Cerebellum (tissue), 4 donors: ENCODE measurements at places on chromosomes 6 and 20. TPM values are rescaled to one million over a fixed set of nuclear protein-coding genes. Genes with fewer than 3 reads are reported as not detected.
A peak's percentile ranks its signal among the peaks of the same experiment; 100 is the strongest.

The SAMD5 gene
- 15.5 TPM for total RNA-seq

The CST4 gene
- not detected for total RNA-seq

DNA sequence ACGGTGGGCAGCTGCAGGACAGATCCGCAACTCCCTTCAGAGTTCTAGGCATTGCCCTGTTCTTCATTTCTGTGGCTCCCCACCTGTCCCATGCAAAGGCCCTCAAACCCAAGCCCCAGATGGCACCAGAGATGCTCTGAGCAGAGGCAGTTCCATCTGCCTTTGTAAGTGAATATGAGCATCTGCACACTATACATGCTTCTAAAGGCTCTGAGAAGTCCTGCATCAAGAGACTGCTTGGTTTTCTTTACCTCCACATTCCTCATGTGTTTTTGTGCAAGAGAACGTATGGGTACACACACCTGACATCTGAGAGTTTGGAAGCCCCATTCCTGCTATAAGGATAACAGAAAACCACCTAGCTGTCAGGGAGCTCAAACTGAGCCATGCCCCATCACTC, 14.4 kb upstream of the CST7 start:
- no peak for DNase-seq

DNA sequence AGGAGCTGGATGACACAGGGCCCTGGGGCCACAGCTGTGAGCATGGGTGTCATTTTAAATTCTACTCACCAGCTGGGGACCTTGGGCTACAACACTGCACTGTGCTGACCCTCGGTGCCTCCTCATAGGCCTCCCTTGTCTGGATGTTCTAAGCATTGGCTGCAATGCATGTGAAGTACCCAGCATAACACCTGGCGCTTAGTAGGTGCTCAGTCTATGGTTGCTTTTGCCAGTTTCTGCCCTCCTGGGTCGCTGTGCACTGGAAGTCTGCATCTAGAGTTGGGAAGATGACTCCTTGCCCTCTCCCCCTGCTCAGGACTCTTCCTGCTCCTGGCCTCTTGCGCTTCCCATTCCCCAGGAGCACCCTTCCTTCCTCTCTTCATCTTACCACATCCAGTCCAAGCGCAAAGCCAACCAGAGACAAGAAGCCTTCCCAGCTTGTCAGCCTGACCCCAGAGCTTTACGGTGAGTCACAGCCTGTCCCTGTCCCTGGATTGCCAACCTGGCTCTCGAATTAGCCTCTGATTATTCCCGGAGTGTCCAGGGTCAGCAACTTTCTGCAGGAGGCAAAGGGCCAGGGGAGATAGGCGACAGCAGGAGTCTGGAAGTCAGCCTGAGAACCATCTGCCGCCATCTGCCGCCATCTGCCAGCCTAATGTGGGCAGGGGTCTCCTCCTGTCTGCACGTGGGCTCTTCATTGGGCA, 8.8 kb downstream of the SLC13A3 start:
- no peak for DNase-seq

GRCh38 chr20:39259010-39259803, 297.1 kb downstream of the DHX35 start:
- no peak for DNase-seq

DNA sequence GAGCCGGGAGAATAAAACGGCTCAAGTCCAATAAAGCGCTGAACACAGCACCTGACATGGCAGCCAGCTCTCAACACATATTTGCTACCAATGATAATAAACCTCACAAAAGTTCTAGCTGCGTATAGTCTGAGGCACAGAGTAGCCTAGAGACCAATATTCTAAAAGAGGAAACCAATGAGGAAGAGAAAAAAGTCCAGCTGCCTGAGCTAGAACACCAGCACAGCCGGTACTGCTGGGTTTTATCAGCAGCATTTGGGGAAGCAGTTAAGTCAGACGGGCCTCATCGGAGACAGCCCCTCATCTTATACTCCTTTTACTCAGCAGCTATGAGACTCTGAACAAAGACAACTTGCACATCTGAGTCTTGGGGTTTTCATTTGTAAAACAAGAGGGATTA, 2.4 kb upstream of the RTF2 start:
- no peak for DNase-seq

The MYL9 gene
- total RNA-seq = 0.36 TPM

- DNase-seq = no peak
Observed at GRCh38 chr20:62946918-62947317, 5.6 kb upstream of the SLC17A9 start.

DNA sequence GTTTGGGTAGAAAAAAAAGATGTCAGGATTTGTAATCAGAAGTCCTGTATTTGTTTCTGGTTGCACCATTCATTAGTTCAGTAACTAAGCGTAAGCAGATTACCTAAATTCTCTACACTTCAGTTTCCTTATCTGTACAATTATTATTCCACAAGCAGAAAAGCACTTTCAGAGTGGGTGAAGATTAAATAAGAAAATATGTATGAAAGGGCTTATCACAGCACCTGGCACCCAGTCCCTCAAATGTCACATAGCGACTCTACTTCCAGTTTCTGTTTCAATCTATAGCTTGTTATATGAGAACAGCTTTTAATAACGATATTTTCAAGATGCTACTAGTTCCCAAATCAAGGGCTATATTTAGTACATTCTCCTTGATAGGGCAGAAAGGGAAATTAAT, 31.4 kb downstream of the RGS17 start:
- no peak for DNase-seq

DNA sequence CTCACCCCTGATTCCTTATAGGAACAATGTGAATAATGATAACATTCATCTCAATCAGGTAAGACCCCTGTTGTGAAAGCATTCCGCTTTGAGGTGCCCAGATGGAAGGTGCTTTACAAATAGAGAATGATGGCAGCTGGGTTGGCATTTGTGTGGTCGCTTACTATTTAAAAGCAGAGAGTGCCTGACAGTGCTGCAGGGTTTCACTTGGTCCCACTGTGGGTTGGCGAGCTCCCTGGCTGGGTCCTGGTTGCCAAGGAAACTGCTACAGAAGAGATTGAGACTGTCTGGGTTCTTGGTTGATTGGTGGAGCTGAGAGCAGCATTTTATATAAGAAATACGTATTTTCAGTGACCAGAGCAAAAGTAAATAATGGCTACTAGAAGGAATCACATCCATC, 207.2 kb upstream of the KCNQ5 start:
- DNase-seq = peak; percentile 10

- DNase-seq = no peak
Observed at GRCh38 chr6:15901141-15902115, 227.5 kb upstream of the MYLIP start.

The ADAM33 gene
- 6.3 TPM for total RNA-seq

GRCh38 chr6:134097114-134097707, 44.8 kb upstream of the SLC2A12 start:
- DNase-seq = peak; percentile 74

DNA sequence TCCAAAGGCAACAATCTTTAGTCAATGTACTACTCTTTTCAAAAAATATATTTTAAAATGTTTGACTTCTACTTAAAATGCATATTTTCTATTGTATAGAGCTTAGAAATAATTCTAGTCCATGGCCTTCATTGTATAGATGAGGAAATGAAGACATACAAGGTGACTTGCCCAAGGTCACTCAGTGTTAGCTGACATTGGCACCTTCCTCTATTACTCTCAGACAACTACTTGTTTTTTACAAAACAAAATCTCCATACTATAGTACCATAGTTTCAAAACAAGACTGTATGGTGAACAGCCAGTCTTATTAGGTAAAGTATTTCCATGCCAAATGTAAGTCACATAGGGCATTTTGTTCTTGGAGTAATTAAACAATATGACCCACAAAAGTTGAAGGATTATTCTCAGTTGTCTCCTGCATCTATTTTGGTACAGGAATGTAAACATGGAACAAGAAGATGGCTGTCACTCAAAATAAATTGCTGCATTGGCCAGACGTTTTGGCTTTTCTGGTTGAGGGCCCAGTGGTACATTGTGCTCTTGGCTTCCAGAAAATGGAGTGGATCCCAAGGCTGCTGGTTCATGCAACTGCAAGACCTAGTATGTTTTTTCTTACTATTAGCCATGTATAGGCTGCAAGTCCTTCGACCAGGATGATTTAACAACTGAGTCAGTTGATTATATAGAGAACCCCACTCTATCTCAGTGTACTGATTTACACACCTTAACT, 54.3 kb upstream of the NOX3 start:
- DNase-seq = no peak

DNA sequence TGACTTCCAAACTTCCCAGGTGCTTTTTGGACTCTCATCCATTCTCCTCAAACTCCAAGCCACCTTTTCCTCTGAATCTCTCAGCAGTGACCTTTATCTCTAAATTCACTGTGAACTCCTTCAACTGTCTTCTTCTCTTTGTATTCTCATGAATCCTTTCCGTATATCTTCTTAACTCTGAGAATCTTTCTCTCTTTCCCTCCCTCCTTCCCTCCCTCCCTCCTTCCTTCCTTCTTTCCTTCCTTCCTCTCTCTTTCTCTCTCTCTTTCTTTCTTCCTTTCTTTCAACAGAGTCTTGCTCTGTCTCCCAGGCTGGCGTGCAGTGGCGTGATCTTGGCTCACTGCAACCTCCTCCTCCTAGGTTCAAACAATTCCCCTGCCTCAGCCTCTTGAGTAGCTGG, 4.3 kb upstream of the PRELID3B start:
- no peak for DNase-seq

The ACTL10 gene
- 0.64 TPM for total RNA-seq

DNA sequence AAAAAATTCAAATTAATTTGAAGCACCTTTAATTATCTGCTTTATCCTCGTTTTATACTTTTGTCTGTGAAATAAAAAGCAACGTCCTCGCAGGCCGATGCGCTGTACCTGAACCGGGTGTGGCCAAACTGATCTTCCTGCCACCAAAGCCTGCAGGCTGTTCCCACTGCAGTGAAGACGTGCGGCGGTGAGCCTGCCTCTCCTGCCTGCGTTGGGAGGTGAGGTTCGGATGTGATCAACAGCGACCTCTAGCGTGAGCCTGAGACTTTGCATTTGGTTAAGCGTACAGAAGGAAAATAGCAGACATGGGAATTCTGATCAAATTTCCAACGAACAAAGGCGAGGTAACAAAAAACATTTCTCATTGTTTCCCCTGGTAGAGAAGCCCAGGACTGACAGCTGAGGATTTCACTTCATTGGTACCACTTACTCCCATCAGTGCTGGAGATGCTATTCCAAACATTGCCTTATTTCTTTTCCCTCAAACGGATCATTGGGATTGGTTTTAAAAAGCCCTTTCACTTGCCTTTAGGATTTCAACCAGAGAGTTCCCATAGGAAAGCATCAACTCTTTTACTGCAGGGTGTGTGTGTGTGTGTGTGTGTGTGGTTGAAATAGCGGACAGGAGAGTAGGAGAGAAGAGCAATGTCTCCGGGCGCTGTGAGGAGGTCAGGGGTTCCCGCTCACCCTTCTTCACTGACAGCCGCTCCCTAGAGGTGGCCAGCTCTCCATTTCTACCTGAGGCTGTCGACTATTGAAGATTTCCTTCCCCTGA, 56.6 kb upstream of the CCN6 start:
- DNase-seq = peak; percentile 85
